Activated CD4-positive, alpha-beta T cell treated with anti-CD3 and anti-CD28 coated beads, Interleukin-2, amount 10 ng/mL, durations not matched to agents 24 days and 14 days (primary cell): ENCODE measurements at places on chromosomes 2 and 18. TPM values are rescaled to one million over a fixed set of nuclear protein-coding genes. Genes with fewer than 3 reads are reported as not detected.

- no peaks in the 10 kb centered on the region for H3K27me3 ChIP-seq
- no peak for DNase-seq
- H3K27ac ChIP-seq, result no peak overlapping the region
These were observed 6.1 kb downstream of the FARSB start for GRCh38 chr2:222649801-222650200.

DNA sequence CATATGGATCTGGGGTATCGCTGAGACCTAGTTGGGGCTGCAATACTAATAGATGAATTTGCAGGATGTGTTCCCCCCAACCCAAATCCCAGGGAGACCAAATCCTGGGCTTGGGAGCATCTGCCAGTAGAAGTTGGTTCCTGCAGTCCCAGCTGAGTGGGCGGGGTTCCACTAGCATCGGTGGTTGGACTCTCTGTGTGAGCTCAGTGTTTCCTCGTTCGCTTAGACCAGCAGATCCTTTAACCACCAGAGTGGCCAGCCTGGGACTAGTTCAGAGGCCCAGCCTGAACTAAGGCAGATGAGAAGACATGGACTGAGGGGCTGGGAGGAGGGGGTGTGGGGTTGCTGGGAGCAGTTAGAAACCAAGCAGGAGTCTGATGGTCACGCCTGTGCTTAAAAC is 40.7 kb downstream of the PCARE start:
- H3K4me3 ChIP-seq, result no peak overlapping the region
- no peak for DNase-seq
- H3K27me3 ChIP-seq, result no peaks in the 10 kb centered on the region
- peaks cover 10% of the 10 kb centered on the region for H3K4me1 ChIP-seq
- peaks cover 3% of the 10 kb centered on the region for H3K36me3 ChIP-seq

DNA sequence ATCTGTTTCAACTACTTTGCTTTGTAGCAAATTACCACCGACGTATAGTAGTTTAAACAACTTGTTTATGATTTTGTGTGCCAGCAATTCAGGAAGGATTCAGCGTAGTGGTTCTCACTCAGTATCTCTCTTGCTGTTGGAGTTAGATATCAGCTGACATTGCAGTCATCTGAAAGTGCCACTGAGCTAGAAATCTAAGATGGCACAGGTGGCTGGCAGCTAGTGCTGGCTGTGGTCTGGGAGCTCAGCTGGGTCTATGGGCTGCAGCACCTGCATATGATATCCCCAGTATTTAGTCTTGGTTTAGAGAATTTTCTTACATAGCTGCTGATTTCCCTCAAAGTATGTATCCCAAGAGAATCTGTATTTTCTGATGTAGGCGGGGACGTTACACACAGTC is 235.6 kb downstream of the SCG2 start:
- no peaks in the 10 kb centered on the region for H3K27me3 ChIP-seq
- H3K4me1 ChIP-seq, result no peaks in the 10 kb centered on the region
- no peak overlapping the region for H3K27ac ChIP-seq
- DNase-seq, result no peak
- H3K36me3 ChIP-seq, result no peaks in the 10 kb centered on the region
- no peak overlapping the region for H3K4me3 ChIP-seq

DNA sequence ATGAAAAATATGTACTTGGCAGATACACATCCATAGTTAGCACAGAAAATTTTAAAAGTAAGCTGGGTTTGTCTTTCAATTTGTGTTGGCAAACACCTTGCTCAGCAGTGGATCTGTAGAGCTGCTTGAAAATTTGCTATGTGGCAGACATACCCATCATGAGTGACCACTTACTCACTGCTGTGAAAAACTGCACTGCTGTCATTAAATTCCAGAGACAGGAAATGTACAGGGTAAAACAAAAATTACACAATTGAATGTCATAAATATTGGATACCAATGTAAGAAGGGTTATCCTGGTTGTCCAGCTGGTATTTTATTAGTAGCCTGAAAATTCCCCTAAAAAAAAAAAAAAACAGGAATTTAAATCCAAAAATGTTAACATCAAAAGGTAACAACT is 24.5 kb downstream of the NIF3L1 start:
- H3K4me3 ChIP-seq, result no peak overlapping the region
- no peaks in the 10 kb centered on the region for H3K27me3 ChIP-seq
- no peak for DNase-seq
- peaks cover 46% of the 10 kb centered on the region for H3K36me3 ChIP-seq

- H3K27ac ChIP-seq, result no peak overlapping the region
- H3K4me1 ChIP-seq, result no peaks in the 10 kb centered on the region
- H3K4me3 ChIP-seq, result no peak overlapping the region
- H3K36me3 ChIP-seq, result no peaks in the 10 kb centered on the region
These were observed 79.2 kb upstream of the CDH2 start for GRCh38 chr18:28256166-28256565.

IL1F10 gene
- not detected in 2 replicates for total RNA-seq

- no peaks in the 10 kb centered on the region for H3K4me1 ChIP-seq
- H3K27ac ChIP-seq, result no peak overlapping the region
- no peaks in the 10 kb centered on the region for H3K36me3 ChIP-seq
These were observed 120.0 kb downstream of the SNTG2 start for GRCh38 chr2:1070601-1071000.

DNA sequence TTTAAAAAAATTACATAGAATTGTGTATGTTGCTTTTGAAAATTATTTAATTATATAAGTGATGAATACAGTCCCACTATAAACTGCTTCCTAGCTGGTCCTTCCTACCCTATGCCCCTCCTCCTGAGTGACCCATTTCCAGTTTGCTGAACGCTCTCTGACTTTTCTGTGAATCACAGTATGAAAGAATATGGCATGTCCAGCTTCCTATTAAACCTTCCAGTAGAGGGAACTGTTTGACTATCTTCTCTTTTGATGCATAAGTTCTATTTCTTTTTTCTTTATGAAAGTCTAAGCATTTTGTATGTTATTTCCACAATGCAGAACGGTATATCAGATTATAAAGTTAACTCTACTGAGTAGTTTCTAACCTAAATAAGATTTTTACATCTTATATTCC is 41.3 kb downstream of the PSMG2 start:
- H3K4me1 ChIP-seq, result peaks cover 4% of the 10 kb centered on the region
- H3K27me3 ChIP-seq, result no peaks in the 10 kb centered on the region
- DNase-seq, result no peak
- H3K27ac ChIP-seq, result no peak overlapping the region

DNA sequence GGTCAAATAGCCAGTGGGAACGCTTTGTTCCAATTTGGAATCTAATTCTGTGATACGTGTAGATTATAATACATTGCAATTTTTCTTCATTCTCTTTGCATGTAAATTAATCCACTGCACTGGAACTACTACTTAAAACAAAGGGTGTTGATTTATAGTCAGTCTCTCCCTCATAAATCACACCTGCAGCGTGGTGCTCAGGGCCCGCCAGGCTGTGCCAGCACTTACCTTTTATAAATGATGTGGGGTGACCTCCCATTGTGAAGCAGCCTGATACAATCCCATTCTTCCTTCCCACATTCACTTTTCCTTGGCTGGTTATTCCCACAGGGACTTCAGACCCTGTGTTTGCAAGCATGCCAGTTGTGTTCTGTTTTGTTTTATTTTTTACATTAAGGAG is 302.3 kb upstream of the ID2 start:
- H3K4me1 ChIP-seq, result peaks cover 18% of the 10 kb centered on the region
- no peak overlapping the region for H3K4me3 ChIP-seq
- no peak for DNase-seq

ASIC4 gene
- not detected in 2 replicates for total RNA-seq

GRCh38 chr2:146661473-146662096 is 1183.2 kb upstream of the ACVR2A start:
- H3K27ac ChIP-seq, result no peak overlapping the region
- DNase-seq, result no peak
- no peaks in the 10 kb centered on the region for H3K4me1 ChIP-seq
- no peaks in the 10 kb centered on the region for H3K36me3 ChIP-seq
- no peaks in the 10 kb centered on the region for H3K27me3 ChIP-seq

DNA sequence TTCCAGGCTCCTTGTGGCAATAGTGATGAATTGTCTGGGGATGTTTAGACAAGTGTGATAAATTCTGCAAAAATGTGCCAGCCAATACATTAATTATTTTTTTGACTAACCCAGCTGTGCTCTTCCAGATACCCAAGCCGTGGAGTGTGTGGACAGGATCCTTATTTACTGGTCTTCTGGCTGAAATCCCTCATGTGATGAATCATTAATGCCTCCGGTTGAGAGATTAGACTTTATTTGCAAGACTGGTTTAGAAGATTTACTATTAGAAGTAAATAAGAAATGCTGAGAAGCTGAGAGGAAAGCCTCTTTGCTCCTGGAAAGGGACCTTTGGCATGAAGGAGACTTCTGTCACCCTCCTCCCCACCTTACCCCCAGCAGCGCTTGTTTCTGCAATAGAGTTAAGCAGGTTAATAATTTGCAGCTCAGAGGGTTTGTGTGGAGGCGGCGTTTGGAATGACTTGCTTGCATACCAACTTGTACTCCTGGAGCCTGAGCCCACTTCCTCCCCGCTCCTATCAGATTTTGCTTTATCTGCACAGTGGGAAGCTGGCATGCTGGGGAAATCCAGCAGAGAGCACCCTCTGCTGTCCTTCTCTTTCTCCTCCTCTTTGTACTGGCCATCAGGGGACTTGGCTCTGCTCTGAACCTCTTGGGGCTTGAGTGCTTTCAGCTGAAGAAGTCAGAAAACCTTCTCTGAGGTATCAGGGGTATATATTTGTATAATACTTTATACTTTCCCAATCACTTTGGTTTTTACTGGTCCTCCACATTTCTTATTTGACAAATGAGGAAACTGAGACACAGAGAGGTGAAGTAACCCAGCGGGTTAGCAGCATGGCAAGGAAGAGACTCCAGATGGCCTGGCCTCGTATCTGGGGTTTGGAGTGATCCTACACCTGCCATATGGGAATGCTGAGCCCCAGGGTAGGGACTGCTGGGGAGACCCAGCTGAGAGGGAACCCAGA is 16.3 kb downstream of the SLC3A1 start:
- no peak overlapping the region for H3K4me3 ChIP-seq
- DNase-seq, result no peak
- no peak overlapping the region for H3K27ac ChIP-seq
- H3K4me1 ChIP-seq, result peaks cover 4% of the 10 kb centered on the region

DNA sequence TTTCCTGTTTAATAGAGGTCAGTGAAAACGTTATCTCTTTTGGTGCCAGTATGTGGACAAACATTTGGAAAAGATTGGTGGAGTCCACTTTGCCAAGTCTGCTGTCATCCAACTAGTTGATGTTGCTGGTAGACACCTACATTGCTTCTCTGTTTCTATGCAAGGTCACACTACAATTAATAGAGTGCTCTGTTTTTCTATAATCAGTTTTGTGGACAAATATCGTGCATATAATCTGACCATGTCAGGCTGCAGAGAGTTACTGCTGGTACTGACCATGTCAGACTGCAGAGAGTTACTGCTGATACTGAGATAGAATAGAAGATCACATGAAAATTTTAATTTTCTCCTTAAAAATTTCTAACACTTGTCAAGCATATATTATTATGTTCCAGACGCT is 603.3 kb downstream of the TSN start:
- H3K36me3 ChIP-seq, result no peaks in the 10 kb centered on the region
- no peaks in the 10 kb centered on the region for H3K4me1 ChIP-seq
- no peak overlapping the region for H3K27ac ChIP-seq
- H3K27me3 ChIP-seq, result no peaks in the 10 kb centered on the region
- H3K4me3 ChIP-seq, result no peak overlapping the region

GRCh38 chr2:21018290-21018689 is 25.6 kb downstream of the APOB start:
- no peaks in the 10 kb centered on the region for H3K4me1 ChIP-seq
- H3K27me3 ChIP-seq, result no peaks in the 10 kb centered on the region
- no peak for DNase-seq
- no peaks in the 10 kb centered on the region for H3K36me3 ChIP-seq

DNA sequence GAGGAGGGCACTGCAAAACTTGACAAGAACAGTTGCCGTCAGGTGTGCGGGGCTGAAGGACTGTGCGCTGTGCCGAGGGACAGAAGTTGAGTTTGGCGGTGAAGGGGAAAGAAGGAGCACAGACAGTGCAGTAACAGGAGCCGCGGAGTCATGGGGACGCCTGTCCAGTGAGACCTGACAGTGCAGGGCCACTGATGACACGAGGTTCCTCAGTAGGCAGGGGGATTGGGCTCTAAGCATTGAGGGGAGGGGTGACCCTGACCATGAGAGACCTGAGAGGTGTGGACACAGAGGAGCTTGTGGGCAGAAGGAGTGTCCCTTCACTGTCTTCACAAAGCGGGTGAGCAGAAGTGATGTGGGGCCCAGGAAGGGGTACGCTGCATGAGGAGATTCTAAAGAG is 104.8 kb downstream of the MTCL1 start:
- no peaks in the 10 kb centered on the region for H3K36me3 ChIP-seq
- H3K4me3 ChIP-seq, result no peak overlapping the region
- no peak overlapping the region for H3K27ac ChIP-seq
- peaks cover 8% of the 10 kb centered on the region for H3K27me3 ChIP-seq
- H3K4me1 ChIP-seq, result peaks cover 4% of the 10 kb centered on the region

SCN3A gene
- total RNA-seq, result 0.05 TPM in 1 of 2 replicates, not detected in the other

- H3K4me3 ChIP-seq, result peak overlapping the region; percentile 41
- H3K4me1 ChIP-seq, result peaks cover 16% of the 10 kb centered on the region
- H3K27me3 ChIP-seq, result no peaks in the 10 kb centered on the region
- no peaks in the 10 kb centered on the region for H3K36me3 ChIP-seq
- peak; percentile 88 for DNase-seq
These were observed 26.3 kb downstream of the MRPL35 start for GRCh38 chr2:86225581-86225980.
